Muscle of back (tissue), 13 donors: ENCODE measurements at places on chromosomes 2 and 18. TPM values are rescaled to one million over a fixed set of nuclear protein-coding genes. Genes with fewer than 3 reads are reported as not detected.

Gene PIEZO2
- polyA plus RNA-seq, result 52.4 TPM

Gene CLEC4F
- polyA plus RNA-seq, result 0.22 TPM

Gene TMEFF2
- polyA plus RNA-seq, result 15.3 TPM

- no peak for DNase-seq
Measured at GRCh38 chr2:80111185-80111584, 193.4 kb downstream of the LRRTM1 start.

DNA sequence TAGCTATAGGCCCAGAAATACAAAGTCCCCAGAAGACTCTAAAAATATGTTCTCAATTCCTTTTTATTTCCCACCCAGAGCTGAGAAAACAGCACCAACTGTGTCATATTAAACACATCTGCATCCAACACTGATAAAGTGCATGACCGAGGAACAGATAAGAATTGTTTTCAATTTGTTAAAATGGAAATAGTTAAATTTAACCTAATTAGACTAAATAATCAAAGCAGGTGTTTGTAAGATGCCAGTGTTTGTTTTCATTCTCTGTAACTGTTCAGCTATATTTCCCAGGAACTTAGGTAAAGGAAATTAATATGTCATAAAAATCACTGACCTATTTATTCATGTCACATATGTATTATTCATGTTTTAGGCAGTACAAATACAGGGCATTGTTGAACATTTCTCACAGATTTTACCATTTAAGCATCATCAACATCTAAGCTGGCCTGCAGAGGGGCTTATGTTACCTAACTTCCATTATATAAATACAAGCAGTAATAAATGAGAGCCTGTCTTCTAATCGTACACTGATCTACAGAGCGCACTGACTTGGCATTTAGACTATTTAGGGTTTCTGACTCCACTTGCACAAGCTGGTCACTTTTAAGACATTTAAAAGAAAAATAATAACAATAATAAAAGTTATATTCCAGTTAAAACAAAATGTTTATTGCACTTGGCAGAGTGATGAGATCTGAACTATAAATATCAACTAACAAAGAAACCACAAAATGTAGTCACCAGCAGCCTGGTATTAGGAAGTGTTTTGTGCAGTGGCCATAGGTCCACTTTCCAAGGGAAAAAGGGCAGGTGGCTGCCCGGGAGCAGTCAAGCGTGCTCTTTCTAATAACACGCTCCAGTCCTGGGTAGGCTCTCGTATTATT is 86.6 kb upstream of the ZFP36L2 start:
- no peak for DNase-seq

DNA sequence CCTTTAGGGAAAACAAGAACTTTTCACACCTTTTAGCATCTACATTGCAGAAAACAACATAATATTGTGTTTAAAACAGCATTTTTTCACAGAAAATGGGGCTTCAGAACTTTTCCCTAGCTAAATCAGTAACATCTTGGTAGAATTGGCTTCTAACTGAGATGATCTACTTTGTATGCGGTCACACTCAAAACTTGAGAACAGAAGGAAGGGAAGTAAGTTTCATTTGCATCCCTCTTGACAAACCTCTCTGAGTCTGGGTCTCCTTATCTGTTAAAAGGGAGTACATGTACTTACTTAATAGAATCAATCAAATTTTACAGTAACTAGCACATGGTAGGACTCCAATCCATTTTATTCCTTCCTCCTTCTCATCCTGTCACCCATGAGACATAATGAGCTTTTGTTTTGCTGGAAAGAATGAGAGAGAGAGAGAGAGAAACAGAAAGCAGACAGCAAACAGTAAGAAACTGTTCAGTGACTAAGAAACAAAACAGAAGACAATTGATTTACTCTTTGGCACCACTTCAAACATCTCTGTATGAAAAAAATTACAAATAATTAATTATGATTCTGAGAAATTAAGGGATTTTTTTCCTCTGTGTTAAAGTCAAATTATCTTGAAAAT is 387.3 kb downstream of the SATB2 start:
- no peak for DNase-seq

DNA sequence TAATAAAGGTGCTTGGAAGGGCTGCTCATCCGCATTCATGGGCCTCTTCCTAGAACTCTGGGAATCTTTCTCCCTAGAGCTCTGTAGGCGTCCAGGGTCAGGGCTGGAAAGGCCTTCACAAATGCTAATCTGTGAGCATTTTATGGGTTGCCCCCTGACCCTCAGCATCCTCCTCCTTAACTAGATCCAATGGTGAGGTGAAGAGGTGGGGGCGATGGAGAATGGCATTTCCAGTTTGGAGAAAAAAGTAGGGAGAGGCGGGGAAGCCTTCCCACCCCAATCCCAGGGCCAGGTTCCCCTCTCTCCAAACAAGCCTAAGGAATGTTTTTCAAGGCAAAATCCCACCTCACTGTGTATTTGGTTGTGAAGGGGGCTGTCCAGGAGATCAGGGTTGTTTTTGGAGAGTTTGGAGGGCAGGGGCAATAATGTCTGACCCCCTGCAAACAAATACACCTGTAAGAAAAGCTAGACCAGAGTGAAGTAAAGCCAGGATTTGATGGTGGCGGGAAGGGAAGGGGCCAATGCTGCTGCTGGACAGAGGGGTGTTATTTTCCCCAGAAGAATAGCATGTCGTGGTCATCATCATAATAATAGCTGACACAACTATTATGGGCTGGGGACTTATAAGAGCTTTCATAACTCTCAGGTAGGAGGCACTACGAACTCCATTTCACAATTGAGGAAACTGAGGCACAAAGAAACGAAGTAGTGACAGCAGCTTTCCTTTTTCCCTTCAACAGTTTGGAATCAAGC is 1.4 kb upstream of the MYCN start:
- DNase-seq, result no peak

- DNase-seq, result peak; percentile 78
Measured at GRCh38 chr2:215712871-215713790, 277.3 kb upstream of the FN1 start.

DNA sequence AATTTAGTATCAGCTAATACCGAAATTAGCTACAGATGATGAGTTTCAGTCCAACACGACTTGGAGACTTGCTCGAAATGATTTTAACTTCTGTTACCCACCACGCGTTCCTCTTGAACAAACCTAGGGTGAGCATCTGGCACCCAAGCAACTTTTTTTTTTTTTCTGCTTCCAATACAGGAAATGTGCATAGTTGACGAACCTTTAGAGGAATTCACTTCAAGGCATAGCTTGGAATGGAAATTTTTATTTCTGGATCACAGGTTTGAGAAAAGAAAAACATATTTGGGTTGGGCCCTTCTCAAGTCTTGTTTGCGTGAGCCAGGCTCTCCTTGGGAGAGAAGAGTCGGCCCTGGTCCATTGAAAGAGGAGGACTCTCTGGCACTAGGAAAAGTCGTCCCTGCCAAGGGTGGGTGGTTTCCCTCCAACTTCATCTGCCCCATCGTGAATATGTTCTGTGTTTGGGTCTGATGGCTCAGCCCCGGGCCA is 37.4 kb upstream of the RPL31 start:
- DNase-seq, result no peak

DNA sequence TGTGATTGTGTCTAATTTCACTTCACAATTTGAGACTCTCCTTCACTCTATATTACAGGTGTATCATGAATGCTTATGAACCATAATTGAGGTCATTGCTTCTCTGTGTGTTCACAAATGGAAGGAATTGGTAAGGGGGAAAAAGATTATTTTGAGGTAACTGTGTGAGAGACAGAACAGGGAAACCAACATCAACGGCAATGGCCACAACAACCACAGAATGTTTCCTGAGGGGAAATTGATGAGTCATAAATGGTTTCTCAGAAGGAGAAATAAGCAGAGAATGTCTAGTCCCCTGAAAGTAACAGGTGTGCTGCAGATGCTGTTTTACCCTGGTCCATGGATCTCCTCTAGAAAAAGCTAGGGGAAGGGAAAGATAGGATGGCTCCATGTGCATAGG is 361.2 kb upstream of the GALNT5 start:
- DNase-seq, result no peak

GRCh38 chr2:40251137-40251536 is 200.8 kb downstream of the SLC8A1 start:
- DNase-seq, result no peak

GRCh38 chr2:236824836-236825235 is 255.2 kb downstream of the ACKR3 start:
- DNase-seq, result no peak

GRCh38 chr2:66109419-66109818 is 325.5 kb upstream of the MEIS1 start:
- no peak for DNase-seq

GRCh38 chr2:122908159-122908558 is 1116.9 kb upstream of the CNTNAP5 start:
- no peak for DNase-seq

- DNase-seq, result no peak
Measured at GRCh38 chr2:11761259-11761658, 14.8 kb downstream of the LPIN1 start.

GRCh38 chr2:229071292-229071976 is 199.7 kb downstream of the PID1 start:
- peak; percentile 38 for DNase-seq

DNA sequence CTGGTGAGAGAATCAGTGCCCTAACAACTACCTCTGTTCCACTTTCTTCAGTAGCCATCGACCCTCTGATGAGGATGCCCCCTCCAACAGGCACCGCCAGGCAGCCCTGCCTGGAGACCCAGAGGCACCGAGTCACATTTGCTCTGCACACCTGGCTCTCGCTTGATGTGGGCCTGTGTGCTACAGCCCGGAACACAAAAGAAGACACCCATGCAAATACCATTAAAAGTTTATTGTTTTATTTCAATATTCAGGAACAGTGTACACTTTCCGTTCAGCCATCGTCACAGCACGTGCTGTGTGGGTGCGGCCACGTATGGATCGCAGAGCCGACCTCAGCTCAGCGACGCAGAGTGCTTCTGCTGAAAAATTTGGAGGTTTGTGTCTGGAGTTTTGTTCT is 154.0 kb downstream of the MBP start:
- no peak for DNase-seq

- DNase-seq, result no peak
Measured at GRCh38 chr18:6882401-6882800, 152.9 kb downstream of the ARHGAP28 start.
